ENCODE measurements at places on chromosomes 2 and 18.

GRCh38 chr2:73972846-73973245 is 11.9 kb upstream of the TET3 start:
- no peak overlapping the region for H3K4me3 ChIP-seq
- no peak for DNase-seq
- H3K27ac ChIP-seq: no peak overlapping the region
- H3K4me1 ChIP-seq: peaks cover 18% of the 10 kb centered on the region
- H3K27me3 ChIP-seq: no peaks in the 10 kb centered on the region

DNA sequence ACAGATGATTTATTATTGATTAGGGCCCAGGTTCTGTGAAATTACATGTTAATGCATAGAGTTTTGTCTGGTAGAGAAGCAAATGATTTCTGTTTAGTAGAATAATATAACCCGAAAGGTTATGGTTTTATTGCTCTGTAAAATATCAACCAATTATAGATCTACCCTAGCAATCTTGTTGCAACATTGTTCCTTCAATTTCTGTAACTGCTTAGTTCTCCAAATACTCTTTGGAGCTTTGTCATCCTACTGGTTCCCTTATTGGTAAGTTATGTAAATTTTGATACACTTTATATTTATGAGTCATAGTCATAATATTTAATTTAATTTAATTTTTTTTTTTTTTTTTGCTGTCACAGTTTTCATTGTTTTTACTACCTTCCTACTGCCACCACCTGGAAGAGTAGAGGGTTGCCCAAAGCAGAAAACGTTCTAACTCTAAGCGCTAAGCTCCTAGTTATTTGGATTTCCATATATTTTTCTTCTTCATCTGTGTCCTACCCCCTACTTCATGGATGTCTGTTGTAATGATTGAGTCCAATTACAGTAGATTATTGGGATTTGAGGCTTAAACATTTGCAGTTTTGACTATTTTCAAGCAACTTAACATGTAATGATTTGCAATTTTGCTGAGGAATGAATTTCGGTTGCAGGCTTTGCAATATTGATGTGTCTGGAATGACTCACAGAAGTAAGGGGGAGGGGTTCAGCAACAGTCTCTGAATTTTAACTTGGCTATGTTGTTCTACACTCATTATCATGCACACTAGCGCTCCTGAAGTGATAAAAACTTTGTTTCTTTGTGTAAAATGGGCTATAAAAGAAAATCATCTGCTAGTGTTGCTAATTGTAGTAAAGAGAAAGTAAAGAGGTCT is 51.1 kb downstream of the NABP1 start:
- no peak overlapping the region for H3K27ac ChIP-seq
- no peaks in the 10 kb centered on the region for H3K27me3 ChIP-seq
- H3K36me3 ChIP-seq: no peaks in the 10 kb centered on the region

DNA sequence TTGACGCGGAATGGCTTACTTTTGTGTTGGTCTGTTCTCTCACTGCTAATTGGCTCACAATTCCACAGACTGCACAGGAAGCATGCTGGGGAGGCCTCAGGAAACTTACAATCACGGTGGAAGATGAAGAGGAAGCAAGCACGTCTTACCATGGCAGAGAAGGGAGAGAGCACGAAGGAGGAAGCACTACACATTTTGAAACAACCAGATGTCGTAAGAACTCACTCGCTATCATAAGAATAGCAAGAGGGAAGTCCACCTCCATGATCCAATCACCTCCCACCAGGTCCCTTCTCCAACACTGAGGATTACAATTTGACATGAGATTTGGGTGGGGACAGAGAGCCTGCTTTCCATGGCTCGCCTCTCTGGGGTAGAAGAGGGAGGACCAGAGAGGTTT is 106.2 kb downstream of the KCNF1 start:
- no peak overlapping the region for H3K4me3 ChIP-seq
- no peak for DNase-seq
- H3K27me3 ChIP-seq: peaks cover 43% of the 10 kb centered on the region
- no peaks in the 10 kb centered on the region for H3K36me3 ChIP-seq
- H3K27ac ChIP-seq: no peak overlapping the region

GRCh38 chr2:168375195-168375798 is 80.8 kb upstream of the CERS6 start:
- no peaks in the 10 kb centered on the region for H3K36me3 ChIP-seq
- H3K4me3 ChIP-seq: no peak overlapping the region
- H3K27me3 ChIP-seq: no peaks in the 10 kb centered on the region
- no peak overlapping the region for H3K27ac ChIP-seq

- H3K36me3 ChIP-seq: peaks cover 24% of the 10 kb centered on the region
- no peaks in the 10 kb centered on the region for H3K4me1 ChIP-seq
- H3K4me3 ChIP-seq: no peak overlapping the region
- H3K27me3 ChIP-seq: no peaks in the 10 kb centered on the region
- no peak for DNase-seq
Measured at GRCh38 chr18:49112031-49112430, 161.3 kb upstream of the SMAD7 start.

DNA sequence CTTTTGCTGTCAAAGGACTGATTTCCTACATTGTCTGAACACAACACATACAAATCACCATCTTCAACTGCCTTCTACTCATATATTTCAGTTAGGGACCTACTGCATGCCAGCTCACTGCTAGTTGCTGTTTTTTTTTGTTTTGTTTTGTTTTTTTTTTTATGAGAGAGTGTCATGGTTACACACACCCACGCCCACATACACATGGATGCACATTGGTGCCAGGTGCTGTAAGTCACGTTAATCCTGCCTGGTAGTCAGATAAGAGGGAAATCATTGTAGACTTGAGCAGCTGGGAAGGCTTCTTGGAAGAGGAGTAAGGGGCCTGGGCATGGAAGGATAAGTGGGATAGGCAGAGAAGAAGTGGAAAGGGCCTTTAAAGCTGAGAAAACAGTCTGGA is 209.9 kb downstream of the TDRD15 start:
- H3K4me3 ChIP-seq: no peak overlapping the region
- DNase-seq: no peak
- no peaks in the 10 kb centered on the region for H3K4me1 ChIP-seq
- no peaks in the 10 kb centered on the region for H3K36me3 ChIP-seq
